CD4-positive, alpha-beta T cell treated with Interleukin-6 at 100 ng/mL for 8 hours (primary cell): ENCODE measurements at places on chromosomes 5 and 9.

GRCh38 chr9:19470567-19470966 lies 61.8 kb downstream of the ACER2 start:
- no peak for DNase-seq

- no peak for DNase-seq
These were observed 184.1 kb downstream of the CCDC192 start for GRCh38 chr5:127887282-127887681.

DNA sequence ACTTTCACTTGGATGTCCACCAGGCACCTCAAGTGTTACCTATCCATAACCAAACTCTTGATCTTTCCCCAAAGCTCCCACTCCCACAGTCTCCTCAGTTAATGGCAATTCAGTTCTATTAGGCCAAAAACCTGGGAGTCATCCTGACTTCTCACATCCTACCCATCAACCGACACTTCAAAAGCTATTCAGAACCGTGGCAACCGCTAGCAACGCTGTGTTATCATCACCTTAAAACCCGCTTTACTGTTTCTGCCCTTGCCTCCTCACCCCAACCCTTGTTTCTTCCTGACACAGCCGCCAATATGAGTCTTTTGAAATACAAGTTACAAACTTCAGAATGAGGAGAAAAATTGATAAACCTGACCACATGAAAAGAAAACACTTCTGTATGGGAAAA lies 46.5 kb downstream of the MAPKAP1 start:
- no peak for DNase-seq

DNA sequence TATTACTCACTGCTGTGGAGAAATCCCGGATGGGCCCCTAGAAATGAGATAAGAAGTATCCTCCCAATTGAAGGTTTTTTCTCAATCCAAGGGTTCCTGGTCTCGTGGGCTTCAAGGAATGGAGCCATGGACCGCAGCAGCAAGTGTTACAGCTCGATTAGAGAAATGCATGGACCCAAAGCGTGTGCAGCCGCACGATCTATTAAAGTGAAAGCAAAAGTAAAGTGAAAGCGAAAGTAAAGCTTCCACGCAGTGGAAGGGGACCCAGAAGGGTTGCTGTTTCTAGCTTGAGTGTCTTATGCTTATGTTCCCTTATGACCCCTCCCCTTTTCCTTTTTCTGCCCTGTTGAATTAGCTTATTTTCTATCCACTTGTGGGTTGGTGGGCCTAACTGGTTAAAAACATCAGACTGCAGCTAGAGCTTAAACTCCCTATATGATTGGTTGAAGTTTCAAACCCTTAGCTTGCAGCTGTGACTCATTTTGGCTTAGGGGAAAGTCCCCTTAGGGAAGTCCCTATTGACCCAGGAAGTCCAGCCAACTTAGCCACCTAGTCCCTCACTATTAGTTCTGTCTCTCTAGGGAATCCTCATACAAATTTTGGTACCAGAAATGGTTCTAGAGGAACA lies 1111.8 kb downstream of the TAF11L14 start:
- peak; percentile 64 for DNase-seq

DNA sequence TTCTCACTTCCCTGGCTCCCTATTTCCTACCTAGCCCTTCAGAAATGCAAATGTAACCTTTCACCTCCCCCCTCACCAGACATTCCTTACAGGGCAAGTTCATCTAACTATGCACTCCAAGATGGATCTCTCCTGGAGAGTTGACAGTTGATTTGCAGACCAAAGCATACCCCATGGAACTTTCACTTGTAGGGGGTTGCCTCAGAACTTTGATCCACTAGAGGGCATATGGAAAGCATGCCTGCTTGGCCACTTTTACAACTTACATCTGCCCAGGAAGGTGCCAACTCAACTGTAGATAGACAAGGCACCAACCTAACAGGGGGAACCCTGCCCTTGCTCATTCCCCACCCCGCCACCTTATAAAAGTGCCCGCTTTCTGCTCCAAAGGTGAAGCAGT lies 187.8 kb downstream of the NXNL2 start:
- no peak for DNase-seq

DNA sequence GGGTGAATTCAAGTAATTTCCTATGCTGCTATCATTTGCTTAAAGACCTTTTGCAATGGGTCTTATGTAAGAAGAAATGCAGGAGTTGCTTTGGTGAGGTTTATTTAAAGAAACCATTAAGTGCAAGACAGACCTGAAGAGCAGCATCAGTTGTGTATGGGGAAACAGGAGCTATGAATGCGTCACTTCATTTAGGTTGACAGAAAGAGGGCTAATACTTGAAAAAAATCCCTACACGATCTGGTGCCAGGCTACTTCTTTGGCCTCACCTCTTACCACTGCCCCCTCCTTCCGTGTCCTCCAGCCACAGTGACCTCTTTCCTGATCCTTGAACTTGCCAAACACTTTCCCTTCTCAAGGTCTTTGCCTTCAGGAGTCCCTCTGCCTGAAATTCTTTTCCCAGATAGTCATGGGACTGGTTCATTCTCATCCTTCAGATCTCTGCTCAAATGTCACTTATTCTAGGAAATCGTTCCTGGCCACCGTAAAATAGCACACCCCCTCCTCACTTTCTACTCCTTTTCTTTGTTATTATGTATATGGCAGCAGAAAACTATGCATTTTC lies 1.4 kb upstream of the JAK2 start:
- no peak for DNase-seq

- no peak for DNase-seq
These were observed 23.3 kb downstream of the PTGES2 start for GRCh38 chr9:128104171-128104618.

GRCh38 chr5:107917983-107918382 lies 247.2 kb upstream of the EFNA5 start:
- no peak for DNase-seq

GRCh38 chr5:177339107-177339638 lies 12.3 kb downstream of the LMAN2 start:
- no peak for DNase-seq

DNA sequence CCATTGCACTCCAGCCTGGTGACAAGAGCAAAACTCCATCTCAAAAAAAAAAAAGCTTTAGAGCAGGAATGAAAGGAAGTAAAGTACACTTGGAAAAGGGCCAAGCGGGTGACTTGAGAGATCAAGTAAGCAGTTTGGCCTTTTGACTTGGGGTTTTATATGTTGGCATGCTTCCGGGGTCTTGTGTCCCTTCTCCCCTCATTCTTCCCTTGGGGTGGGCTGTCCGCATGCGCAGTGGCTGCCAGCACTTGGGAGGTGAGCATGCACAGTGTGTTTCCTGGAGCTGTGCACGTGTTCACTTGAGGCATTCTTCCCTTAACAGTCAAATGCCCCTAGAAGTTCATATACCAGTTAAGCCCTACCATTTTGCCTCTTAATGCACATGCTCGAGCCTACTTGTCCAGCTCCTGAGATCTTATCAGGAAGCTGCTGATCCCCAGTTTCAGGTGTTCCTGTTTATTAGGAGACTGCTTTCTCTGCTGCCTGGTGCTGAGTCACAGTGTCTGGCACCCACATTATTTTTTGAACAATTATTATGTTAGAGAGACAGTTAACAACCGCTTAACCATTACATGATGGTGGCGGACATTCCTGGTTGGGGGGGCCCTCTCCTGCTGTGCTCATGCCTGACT lies 32.6 kb upstream of the PRRC2B start:
- DNase-seq = peak; percentile 45

DNA sequence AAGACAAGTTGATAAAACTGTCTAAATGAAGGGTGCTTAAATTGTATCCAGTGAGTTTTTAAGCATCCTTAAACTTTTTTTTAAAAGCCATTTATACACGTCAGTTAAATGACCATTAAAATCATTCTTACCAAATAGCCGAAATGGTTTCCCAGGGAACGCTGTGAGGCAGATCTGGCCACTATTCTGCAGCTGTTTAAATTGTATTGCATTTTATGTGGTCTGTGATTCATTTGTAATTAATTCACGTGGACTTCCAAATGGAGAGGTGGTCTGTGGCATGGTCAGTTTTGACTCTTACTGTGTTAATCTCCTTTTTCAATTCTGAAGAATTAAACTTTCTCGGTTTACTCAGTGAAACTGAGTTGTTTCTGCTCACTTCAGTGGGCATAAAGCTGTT lies 113.7 kb upstream of the OTULINL start:
- DNase-seq = no peak

DNA sequence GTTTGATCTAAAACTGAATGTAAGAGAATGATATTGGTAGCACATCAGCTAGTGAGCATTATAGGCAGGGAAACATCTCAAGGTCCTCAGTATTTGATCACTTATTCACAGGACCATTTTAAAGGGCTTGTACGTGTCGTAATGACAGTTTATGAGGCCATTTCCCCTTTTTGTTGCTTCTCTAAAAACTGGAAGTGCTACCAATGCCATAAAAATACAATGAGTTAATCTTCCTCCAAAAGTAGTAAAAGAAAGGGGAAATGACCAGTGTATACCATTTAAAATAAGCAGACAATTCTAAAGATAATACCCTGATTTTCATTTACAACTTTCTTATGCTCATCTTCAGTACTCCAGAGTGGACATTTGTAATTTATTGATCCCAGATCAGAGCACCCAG lies 285.8 kb upstream of the PCSK5 start:
- no peak for DNase-seq

- DNase-seq = no peak
These were observed 461.8 kb downstream of the TMEM232 start for GRCh38 chr5:110264661-110265060.

DNA sequence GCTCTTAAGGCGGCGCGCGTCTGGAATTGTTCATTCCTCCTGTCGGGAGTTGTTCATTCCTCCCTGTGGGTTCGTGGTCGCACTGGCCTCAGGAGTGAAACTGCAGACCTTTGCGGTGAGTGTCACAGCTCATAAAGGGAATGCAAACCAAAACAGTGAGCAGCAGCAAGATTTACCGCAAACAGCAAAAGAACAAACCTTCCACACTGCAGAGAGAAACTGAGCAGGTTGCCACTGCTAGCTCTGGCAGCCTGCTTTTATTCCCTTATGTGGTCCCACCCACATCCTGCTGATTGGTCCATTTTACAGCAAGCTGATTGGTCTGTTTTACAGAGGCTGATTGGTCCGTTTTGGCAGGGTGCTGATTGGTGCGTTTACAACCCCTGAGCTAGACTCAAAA lies 1365.3 kb upstream of the WWC1 start:
- DNase-seq = no peak

DNA sequence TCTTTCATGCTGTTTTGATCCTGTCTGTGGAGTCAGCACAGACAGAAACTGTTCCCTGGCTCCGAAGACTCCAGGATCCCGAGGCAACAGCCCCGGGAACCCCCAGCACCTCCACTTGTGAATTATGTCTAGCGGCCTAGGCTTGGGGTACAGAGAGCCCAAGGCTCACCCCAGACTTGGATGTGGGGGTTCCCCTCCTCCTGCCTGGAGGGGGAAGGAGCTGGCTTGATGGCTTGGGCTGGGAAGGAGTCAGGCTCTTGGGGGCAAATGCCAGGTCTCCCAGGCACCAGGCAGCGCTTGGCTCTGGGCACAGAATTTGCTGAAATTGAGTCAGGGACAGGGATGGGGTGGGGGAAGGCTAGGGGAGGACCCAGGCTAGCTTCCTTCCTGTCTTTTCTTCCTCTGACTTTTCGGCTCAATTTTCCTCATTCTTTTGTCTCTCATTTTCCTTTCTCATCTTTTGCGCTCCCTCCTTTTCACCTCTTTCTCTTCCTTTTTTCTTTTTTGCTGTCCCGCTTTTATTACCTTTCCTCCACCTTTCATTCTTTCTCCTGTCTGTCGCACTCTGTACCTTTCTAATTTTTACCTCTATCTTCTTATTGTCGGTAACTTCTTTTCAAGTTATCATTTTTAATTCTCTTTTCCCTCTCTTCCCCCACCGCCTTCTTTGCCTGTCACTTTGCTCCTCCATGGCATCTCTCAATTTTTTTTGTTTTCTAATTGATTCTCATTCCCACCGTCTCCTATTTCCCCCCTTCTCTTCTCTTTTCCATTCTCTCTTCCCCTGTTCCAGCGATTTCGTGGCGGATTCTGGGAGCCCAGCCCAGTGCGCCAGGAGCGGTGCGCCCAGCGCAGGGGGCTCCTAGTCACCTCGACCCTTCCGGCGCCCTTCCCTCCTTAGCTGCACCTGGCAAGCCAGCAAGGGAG lies 10.5 kb downstream of the MSX2 start:
- DNase-seq = no peak

- no peak for DNase-seq
These were observed 31.7 kb downstream of the EPB41L4B start for GRCh38 chr9:109289186-109289585.

GRCh38 chr5:135156715-135157404 lies 122.8 kb upstream of the PITX1 start:
- DNase-seq = no peak

GRCh38 chr5:121867403-121867802 lies 15.7 kb downstream of the FTMT start:
- no peak for DNase-seq

GRCh38 chr5:124372457-124372856 lies 374.0 kb downstream of the ZNF608 start:
- no peak for DNase-seq

DNA sequence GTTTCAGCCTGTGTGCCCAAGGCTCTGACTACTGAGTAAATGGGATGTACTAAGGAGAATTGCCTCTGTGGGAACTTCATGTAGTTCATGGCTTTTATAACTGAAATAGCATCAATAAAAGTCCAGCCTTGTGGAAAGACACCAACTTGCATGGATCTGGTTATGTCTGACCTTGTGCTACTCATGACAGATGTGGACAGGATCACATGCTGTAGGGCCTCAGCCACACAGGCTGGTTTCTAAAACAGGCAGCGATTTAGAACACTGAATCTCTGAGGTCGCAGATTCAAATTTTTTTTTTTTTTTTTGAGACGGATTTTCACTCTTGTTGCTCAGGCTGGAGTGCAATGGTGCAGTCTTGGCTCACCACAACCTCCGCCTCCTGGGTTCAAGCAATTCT lies 66.5 kb upstream of the SPIN1 start:
- DNase-seq = no peak

GRCh38 chr5:38445374-38446028 lies 110.9 kb downstream of the LIFR start:
- DNase-seq = no peak

GRCh38 chr5:11268891-11269290 lies 507.9 kb upstream of the DAP start:
- DNase-seq = no peak

- DNase-seq = no peak
These were observed 98.7 kb upstream of the IFNE start for GRCh38 chr9:21580636-21581378.
